SJCRH30 (cell line): ENCODE measurements at places on chromosomes 5 and 9. TPM values are rescaled to one million over a fixed set of nuclear protein-coding genes. Genes with fewer than 3 reads are reported as not detected.
A peak's percentile ranks its signal among the peaks of the same experiment; 100 is the strongest.

LIX1 gene
- total RNA-seq, result 0.04 and 0.15 TPM in 2 replicates

TYRP1 gene
- total RNA-seq, result 0.04 and 0.05 TPM in 2 replicates

GRCh38 chr5:17064241-17064640 lies 128.2 kb upstream of the MYO10 start:
- no peak for DNase-seq

- no peak for DNase-seq
Measured at GRCh38 chr5:118862596-118862995, 125.8 kb downstream of the DTWD2 start.

DNA sequence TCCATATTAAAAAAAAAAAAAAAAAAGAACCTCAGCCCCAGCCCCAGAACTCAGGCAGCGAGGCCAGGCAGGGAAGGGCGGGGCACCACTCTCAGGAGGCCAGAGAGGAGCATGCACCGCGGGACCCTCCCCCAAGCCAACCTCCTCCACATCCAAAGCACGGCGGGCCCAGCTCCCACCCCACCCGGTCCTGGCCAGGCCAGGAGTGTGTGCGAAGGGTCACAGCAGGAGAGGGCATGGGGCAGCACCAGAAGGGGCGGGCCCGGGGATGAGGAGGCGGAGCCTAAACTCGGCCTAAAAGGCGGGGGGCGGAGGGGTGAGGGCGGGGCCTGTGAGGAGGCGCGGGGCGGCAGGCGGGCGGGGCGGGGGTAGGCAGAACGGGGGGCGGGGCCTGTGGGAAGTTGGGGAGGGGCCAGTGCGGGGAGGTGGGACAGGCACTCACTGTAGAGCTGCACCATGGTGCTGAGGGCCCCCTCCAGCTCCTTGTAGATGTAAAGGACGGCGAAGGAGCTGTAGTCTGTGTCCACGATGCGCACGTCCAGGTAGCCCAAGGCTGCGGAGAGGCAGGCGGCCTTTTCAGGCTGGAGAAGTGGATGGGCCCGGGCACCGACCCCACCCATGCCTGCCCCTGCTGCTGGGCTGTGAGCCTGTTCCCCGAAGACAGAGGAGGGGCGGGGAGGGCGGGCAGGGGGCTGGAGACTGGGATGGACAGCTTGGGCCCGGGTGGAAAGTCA lies 1.2 kb downstream of the LCN15 start:
- DNase-seq, result peak; percentile 66
